ENCODE measurements at places on chromosomes 1 and 21. TPM values are rescaled to one million over a fixed set of nuclear protein-coding genes. Genes with fewer than 3 reads are reported as not detected.

GRCh38 chr1:163823017-163823416 lies 501.3 kb downstream of the NUF2 start:
- no peak for DNase-seq
- H3K27me3 ChIP-seq, result no peaks in the 10 kb centered on the region
- no peak overlapping the region for H3K4me3 ChIP-seq
- H3K27ac ChIP-seq, result no peak overlapping the region

DNA sequence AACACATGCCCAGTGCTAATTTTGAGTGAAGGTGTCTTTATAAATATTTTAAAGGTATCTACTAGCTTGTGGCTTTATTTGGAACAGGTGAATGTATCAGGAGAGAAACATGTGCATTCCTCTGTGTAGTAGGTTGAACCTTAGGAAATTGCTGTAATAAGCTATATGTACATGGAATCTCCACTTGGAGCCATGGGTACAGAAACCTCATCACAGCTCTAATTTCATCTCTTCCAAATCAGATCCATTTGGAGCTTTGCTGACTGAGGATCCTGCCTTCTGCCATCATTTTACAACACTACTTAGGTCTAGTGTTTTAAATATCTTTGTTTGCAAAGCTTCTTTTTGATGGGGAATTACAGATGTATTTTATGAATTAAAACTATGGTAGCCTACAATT lies 2.1 kb downstream of the KCNK2 start:
- peaks cover 50% of the 10 kb centered on the region for H3K27me3 ChIP-seq
- no peak for DNase-seq
- H3K27ac ChIP-seq, result no peak overlapping the region
- no peaks in the 10 kb centered on the region for H3K36me3 ChIP-seq

- DNase-seq, result no peak
- no peak overlapping the region for H3K4me3 ChIP-seq
- no peaks in the 10 kb centered on the region for H3K36me3 ChIP-seq
- no peaks in the 10 kb centered on the region for H3K27me3 ChIP-seq
Measured at GRCh38 chr1:247411621-247412327, 4.2 kb upstream of the NLRP3 start.

- H3K27ac ChIP-seq, result no peak overlapping the region
- no peak for DNase-seq
- H3K36me3 ChIP-seq, result no peaks in the 10 kb centered on the region
- H3K4me1 ChIP-seq, result peaks cover 3% of the 10 kb centered on the region
Measured at GRCh38 chr1:201537028-201537427, 1.9 kb upstream of the NAV1 start.

SH2D1B gene
- not detected for polyA plus RNA-seq

SPRR2E gene
- not detected for polyA plus RNA-seq

Data from H1 (cell line).